SK-N-DZ (cell line): ENCODE measurements at places on chromosomes 3 and 15.

DNA sequence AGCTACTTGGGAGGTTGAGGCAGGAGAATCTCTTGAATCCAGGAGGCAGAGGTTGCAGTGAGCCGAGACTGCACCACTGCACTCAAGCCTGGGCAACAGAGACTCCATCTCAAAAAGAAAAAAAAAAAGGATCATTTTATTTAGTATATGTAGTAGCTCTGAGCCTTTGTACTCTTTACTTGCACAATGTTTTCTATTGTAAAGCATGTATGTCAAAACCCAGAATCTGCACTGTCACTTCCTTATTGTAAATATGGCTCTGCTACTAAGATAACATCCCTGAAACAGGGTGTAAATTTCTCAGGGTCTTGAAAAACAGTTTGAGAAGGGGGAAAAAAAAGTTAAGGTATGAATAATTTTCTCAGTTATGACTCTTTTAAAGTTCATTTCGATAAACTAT, 35.1 kb downstream of the SLMAP start:
- DNase-seq: no peak

- DNase-seq: no peak
Measured at GRCh38 chr15:91465086-91465485, 365.0 kb downstream of the SV2B start.

DNA sequence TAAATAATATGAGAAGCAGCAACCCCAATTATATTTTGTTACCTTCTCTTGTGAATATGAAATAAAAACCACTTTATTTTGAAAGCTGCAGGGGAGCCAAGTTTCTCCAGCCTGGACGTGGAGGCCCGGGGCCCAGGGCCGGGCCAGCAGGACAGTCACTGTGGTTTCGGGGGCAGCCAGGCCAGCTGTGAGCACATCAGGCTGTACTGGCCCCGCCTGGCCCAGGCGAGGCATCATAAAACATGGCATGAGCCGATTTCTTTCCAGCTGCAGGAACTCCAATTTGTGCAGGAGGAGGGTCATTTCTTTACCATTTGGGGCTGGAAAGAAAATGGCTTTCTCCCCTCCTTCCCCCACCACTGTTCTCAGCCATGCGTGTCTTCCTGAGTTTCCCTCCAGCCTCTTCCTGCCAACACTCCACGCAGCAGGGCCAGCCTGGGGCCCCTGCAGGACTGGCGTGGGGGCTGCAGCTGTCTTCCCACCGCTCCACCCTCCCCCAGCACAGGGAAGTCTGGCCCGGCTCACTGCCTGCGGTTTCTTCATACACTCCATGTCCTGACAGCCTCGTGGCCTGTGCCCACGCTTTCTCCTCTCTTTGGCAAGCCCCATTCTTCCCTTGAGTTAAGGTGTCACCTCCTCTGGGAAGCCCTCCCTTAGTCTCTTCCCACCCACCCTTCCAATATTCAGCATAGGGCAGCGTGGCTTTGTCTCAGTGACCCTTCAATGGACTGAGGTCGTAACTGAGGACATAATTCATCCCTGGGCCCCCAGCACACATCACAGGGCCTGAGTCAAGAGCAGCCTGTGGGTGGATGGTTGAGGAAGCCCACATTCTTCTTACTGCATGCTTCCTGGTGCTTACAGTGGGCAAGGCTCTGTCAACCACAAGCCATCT, 135.8 kb downstream of the CHSY1 start:
- no peak for DNase-seq

DNA sequence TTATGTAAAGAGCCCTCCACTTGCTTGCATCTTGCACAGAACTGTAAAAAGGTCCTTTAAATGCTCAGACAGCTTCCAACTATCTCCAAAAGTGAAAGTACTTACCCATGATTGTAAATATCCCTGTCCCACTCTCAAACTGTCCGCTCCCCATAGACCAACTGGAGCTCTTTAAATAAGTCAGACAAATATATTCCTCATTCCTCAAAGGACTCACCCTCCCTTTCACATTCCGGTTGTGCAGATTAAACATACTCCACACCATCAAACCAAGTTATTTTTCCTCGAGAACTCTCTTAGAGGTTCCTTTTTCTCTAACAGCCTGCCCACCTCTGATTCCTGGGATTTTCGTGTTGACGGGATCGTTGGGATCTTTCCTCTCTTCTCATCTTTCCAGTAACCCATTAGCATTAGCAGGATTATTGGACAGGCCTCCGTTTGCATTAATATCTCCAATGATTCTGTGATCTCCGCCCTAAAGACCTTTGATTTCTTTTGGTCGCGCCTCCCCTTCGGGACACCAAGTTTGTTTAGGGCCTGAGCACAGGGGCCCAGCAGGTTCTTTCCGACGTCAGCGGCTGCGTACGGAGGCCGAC, 763 bp downstream of the GOLGB1 start:
- DNase-seq: no peak

GRCh38 chr3:195297446-195297845, 26.5 kb upstream of the XXYLT1 start:
- DNase-seq: no peak
